ENCODE measurements at places on chromosomes 1 and 21.

- DNase-seq, result no peak
Observed at GRCh38 chr1:152995842-152996241, 5.7 kb upstream of the SPRR3 start.

GRCh38 chr1:80054129-80054528, 1047.6 kb upstream of the ADGRL4 start:
- DNase-seq, result no peak

DNA sequence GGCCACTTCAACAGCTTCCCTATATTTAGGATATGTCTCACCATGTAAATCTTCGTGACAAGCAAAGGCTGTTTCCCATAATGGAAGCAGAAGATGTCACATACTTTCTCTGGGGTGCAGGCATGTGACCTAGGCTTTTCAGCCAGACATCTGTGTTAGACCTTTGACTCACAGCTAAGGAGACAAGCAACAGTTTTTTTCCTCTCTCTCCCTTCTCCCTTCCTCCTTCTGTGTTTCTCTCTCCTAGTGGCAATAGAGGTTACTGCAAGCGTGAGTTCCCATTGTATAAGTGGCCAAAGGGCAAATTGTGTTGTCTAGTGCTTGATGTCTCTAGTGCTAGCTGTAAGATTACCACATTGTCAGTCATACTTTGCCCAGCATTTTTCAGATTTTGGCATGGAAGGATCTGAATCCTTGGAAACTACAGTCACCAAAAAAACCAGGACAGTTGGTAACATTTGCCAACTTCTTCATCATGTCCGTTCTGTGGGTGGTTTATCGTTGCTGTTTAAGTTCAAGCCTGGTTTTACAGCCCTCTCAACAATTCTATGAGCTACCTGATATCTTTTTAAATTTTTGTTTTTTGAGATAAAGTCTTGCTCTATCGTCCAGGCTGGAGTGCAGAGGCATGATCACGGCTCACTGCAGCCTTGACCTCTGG, 44.4 kb upstream of the RABGAP1L start:
- DNase-seq, result no peak

GRCh38 chr21:42289926-42290325, 25.3 kb downstream of the TFF3 start:
- DNase-seq, result no peak

DNA sequence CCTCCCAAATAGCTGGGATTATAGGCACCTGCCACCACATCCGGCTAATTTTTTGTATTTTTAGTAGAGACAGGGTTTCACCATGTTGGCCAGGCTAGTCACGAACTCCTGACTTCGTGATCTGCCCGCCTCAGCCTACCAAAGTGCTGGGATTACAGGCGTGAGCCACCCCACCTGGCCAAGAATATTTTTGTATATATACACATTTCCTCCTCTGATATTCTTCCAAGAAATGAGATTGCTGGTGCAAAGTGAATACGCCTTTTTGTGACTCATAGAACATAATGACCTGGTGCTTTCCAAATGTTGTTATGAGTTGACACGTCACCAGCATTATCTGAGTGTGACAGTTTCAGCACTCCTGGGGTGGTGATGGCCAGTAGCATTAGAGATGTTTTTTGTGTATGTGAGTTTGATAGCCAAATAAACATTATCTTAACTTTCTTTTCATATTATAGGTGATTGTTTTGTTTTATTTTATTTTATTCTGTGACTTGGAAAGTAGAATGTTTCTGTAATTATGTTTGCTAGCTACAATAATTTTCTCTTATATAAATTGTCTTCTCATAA, 54.9 kb downstream of the KCNK1 start:
- DNase-seq, result no peak

DNA sequence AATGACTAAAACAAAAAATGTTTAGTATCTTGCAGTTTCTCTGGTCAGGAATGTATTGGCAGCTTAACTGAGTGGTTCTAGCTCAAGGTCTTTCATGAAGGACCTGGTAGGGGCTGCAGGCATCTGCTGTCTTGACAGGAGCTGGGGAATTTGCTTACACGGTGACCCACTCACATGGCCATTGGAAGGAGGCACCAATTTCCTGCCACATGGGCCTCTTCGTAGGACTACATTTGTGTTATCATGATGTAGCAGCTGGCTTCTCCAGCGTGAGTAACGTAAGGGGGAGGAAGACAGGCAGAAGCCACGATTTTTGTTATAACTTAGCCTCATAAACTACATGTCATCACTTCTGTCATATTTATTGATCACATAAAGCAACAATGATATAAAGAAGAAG, 376.3 kb downstream of the AMY1C start:
- no peak for DNase-seq

DNA sequence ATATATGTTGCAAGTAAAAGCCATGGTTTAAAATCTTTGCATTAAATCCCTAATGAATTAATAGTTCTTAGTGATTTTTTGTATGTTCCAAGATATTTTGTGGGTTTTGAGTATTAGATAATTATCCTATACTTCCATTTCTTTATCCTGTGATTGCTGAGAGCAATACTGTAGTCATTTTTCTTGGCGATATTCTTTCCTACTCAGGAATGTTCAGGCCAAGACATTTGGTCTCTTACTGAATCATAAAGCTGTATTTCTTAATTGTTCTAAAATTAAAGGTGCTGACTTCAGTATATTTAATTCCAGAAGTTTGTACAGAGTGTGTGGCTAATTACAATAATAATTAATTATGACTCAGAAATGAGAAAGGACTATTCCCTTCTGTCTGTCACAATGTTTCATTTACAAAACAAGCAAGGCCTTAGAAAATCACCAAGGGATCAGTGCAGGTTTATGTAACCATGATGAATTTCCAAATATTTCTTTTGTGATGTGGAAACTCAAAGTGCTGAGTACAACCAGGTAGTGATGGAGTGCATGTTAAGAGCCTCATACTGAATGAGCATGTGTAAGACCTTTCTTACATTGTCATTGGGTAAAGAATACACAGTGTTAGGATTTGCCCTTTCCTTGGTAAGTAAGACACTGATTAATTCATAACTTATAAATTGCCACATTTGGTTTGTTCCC, 161.2 kb downstream of the HMCN1 start:
- no peak for DNase-seq

DNA sequence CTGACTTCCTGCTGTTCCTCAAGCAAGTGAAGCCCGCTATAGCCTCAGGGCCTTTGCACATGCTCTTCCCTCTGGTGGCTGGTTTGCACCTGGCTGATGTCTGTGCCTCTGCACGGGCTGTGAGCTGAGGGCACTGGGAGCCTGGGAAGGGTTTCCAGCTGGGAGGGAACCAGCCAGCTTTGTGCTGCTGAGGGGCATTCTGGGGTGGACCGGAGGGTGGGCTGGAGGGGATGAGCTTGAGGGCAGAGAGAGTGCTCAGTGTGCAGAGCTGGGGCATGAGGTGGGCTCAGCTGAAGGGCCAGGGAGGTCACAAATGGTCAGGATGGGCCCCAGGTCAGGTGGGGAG, 305.7 kb downstream of the MATN1 start:
- no peak for DNase-seq

- DNase-seq, result peak; percentile 56
Observed at GRCh38 chr1:46446646-46447498, 42.8 kb upstream of the DMBX1 start.

DNA sequence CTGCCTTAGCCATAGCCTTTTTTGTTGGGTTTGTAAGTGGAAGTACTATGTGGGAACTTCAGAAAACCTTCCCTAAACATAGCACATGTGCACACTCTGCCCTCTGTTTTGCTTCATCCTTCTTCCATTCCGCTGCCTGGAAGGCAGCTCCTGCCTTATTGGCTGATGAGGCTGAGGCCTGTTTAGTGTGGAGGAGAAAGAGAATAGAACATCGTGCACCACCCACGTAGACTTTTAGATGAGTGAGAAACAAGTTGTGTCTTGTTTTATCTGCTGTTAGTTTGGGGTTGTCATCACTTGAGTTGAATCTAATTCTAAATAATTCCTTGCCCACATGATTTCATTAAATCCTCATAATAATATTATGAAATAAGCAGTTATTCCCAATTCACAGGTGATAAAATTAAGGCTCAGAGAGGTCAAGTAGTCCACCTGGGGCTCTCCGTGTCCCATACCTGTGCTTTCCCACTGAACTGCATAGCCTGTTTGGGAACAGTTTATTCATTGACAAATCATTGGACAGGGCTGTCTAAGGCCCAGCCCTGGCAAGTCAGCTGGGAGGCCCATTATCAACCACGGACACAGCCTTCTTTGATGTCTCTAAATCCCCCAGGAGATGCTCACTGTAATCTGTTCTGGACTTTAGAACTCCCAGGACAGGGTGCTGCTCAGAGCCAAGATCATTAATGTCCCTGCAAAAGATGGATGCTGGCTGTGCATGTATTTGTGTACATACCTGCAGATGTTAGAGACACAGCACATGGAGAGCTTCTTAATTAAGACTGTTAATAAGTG, 93.0 kb downstream of the ABCA4 start:
- DNase-seq, result no peak

DNA sequence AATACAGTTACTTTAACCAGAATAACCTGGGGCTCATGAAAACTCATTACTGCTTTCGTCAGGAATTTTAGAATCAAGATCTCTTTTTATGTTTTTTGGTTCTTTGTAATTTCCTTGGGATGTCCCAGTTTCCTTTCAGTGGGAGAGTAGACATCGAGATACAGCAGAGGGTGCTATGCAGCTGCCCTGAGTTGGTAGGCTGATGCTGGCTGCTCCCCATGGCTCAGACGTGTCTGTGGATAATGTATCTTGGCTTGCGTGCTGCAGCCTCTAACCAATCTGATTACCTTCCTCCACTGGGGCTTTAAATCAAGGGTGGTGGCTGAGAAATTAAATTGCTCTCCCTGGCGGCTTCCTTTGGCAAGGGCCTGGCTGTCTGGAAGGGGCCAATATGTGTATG, 253.7 kb downstream of the CACNA1E start:
- no peak for DNase-seq

GRCh38 chr1:50417507-50417906, 5.7 kb downstream of the DMRTA2 start:
- no peak for DNase-seq

- no peak for DNase-seq
Observed at GRCh38 chr1:171645553-171646248, 6.8 kb downstream of the MYOC start.

DNA sequence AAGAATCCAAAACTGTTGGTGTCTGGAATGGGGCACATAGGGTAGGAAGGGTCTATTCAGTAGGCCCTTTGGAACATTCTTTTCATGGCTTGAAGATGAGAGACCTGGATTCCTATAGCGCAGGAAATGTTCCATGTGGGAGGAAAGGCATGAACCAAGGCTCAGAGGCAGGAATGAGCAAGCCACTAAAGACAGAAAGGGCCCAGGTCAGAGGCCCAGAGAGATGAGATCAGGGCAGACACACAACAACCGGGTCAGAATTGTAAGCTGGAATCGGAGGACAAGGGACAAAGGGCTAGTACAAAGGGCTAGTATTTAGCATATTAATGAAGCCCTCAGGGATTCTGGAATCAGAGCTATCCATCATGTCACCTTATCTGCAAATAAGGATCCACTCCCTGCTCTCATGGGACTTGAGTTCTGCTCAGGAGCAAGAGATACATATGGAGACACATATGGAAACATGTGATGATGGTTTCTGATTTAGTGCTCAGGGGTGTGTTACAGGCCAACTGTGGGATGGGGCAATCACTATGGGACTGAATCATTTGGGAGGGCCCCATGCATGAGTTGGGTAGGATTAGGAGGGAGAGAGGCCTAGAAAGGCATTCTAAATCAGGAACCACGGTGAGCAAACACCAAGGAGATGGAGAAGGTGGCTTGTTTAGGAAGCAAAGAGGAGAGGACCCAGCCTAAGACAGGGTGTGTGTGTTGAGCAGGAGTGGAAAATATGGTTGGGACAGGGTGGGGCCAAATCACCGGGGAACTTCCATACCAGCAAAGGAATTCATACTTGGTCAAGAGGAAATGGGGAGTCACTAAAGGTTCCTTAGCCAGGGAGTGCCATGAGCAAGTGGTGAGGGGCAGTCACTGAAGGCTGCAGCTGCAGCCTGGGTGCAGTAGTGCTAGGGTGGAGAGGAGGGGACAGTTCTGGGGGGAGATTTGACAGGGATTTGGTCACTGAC, 8.6 kb downstream of the NECTIN4 start:
- DNase-seq, result no peak

GRCh38 chr1:1432951-1433803, 2.3 kb upstream of the VWA1 start:
- DNase-seq, result no peak

DNA sequence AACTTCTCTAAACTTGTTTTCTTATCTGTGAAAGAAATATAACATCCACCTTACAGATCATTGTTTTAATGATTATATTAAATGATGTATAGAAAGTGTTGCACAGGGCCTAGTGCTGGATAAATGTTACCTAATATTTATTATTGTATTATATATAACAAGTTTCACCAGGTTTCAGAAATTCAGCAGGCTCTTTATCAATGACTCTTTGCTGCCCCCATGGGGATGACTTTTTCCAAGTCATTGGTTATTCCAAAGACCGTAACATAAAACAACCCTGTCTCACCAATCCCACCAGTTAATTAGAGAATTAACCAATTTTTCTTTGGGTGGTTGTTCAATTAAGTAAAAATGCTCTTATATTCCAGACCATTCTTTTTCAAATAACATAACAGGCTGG, 7.3 kb upstream of the DEDD start:
- no peak for DNase-seq

GRCh38 chr21:36163750-36164741, 7.4 kb downstream of the DOP1B start:
- no peak for DNase-seq

GRCh38 chr1:235644693-235645305, 4.8 kb downstream of the GNG4 start:
- DNase-seq, result no peak
